ENCODE measurements at places on chromosomes 4 and X. TPM values are rescaled to one million over a fixed set of nuclear protein-coding genes. Genes with fewer than 3 reads are reported as not detected.
A peak's percentile ranks its signal among the peaks of the same experiment; 100 is the strongest.

- no peak for ATAC-seq
These were observed 58.9 kb upstream of the RAI2 start for GRCh38 chrX:17919896-17920446.

The ABCG2 gene
- total RNA-seq: 0.56 TPM

DNA sequence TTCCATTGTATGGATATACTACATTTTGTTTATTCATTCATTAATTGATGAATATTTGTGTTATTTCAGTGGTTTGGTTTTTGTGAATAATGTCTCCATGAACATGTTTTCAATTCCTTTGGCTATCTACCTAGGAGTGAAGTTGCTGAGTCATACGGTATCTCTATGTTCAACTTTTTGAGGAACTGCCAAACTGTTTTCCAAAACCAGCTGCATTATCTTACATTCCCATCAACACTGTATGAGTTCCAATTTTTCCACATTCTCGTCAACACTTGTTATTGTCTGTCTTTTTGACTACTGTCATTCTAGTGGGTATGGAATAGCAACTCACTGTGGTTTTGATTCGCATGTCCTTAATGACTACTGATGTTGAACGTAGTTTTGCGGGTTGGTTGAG lies 388.6 kb upstream of the MAGEB2 start:
- no peak for ATAC-seq

- ATAC-seq: no peak
These were observed 67.4 kb downstream of the STX18 start for GRCh38 chr4:4474476-4474875.

DNA sequence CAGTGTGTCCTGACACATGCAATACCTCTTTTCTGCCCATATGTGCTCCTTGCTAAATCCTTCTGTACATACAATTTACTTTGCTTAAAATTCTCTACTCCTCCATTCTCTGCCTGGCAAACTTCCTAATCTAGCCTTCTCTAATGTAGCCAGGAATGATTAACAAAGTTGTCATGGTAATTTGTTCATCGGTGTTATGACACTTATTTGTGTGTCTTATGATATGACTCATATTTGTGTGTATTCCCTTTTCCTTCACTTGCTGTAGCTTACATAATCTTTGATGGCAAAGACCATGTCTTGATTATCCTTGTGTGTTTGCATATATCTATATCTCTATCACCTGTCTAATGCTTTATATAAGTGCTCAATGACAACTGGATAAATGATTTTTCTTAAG lies 133.3 kb downstream of the COL25A1 start:
- no peak for ATAC-seq

The PDE6B gene
- 5.8 TPM for total RNA-seq

DNA sequence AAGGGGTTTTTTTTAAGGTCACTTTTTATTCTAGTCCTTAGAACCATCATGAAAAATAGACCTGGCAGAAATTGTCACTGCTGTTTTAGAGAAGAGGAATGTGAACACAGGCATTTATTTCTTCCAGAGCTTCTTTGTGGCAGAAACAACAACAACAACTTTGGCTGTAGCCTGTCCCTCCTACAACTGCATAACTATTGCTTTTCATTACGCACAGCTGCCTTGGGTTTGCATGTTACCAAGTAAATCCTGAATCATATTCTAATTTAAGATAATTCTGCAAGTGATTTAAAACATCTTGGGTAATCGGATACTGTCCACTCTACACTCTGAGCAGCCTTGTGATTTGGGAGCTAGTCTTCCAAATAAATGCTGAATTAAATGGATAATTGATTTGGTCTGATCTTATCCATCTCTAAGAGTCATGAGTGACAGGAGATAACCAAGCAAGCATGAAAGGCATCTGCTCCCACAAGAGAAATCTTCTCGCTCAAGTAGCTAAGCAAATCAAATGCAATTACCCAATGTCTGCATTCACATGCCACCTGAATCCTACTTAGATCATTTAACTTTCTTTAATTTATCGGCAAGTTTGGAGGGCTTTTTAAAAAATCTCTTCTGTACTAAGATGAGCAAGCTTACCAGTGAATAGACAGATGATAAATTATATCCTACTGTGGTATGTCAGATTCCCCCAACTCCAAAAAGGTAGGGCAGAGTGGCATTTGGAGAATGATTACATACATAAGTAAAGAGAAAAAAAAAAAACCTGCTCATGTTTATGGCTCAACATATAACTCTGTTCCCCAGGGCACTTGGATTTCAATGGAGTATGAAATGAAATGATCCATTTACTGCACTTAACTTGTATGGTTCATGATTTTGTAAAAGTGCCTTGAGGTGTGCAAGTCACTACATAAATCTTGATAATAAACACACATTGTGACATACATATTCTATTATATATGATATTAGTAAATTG lies 73.6 kb downstream of the EGF start:
- no peak for ATAC-seq

The XAGE1A gene
- not detected for total RNA-seq

GRCh38 chrX:55484948-55485347 lies 4.7 kb downstream of the USP51 start:
- no peak for ATAC-seq

The SOX3 gene
- not detected for total RNA-seq

DNA sequence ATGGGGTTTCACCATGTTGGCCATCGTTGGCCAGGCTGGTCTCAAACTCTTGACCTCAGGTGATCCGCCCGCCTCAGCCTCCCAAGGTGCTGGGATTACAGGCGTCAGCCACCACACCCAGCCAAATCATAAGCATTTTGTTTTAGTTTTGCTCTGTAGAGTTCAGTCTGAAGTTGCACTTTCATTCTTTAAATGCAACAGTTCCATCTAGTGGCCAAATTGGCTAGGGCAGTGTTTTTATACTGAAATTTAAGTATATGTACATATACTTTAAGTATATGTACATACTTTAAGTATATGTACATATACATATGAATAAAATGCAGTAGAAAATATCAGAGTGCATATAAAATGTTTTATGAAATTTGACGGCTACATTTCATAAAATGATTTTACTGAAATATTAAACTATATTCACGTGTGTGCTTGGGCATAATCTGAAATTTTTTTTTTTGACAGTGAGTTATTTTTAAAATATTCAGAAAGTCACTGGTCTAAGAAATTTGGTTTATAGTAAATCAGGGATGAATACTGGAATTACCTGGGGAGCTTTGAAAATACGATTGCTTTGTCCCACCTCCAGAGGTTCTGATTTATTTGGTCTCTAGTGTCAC lies 145.5 kb downstream of the NWD2 start:
- ATAC-seq: peak; percentile 34

- no peak for ATAC-seq
These were observed 116.6 kb downstream of the SHOX start for GRCh38 chrX:747176-747575.

DNA sequence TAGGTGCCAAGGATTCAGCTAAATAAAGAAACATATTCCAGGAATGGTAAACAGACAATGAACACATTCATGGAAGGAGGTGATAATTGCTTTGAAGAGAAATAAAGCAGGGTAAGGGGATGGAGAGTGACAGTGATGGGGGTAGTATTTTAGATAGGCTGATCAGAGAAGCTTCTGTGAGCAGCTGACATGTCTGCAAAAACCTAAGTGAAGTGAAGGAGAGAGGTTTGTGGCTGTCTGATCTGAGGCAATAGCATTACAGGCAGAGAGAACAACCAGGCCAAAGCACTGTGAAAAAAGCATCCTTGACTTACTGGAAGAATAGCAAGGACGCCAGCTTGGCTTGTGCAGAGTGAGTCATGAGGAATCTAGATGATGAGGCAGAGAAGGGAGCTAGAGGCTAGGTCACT lies 271.9 kb upstream of the GATB start:
- ATAC-seq: no peak

DNA sequence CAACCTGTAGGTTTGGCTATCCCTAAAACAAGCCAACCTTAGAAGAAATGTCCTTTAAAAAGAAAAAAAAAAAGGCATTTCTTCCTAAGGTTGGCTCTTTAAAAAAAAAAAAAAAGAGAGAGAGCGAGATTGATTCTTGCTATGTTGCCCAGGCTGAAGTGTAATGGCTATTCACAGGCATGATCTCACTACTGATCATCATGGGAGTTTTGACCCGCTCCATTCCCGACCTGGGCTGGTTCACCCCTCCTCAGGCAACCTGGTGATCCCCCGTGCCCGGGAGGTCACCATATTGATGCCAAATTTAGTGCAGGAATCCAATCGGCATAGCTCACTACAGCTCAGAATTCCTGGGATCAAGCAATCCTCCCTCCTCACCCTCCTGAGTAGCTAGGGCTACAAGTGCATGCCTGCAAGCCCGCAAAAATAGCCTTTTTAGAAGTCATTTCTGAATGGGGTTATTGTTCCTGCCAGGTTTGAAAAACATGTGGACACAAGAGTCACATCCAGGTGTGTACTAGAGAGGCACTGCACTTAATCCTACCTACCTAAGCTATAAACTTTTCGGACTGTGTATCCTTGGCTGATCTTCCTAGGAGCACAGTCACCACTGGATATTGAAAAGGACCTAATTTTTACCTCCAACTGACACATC lies 61.4 kb upstream of the ZCCHC13 start:
- no peak for ATAC-seq

DNA sequence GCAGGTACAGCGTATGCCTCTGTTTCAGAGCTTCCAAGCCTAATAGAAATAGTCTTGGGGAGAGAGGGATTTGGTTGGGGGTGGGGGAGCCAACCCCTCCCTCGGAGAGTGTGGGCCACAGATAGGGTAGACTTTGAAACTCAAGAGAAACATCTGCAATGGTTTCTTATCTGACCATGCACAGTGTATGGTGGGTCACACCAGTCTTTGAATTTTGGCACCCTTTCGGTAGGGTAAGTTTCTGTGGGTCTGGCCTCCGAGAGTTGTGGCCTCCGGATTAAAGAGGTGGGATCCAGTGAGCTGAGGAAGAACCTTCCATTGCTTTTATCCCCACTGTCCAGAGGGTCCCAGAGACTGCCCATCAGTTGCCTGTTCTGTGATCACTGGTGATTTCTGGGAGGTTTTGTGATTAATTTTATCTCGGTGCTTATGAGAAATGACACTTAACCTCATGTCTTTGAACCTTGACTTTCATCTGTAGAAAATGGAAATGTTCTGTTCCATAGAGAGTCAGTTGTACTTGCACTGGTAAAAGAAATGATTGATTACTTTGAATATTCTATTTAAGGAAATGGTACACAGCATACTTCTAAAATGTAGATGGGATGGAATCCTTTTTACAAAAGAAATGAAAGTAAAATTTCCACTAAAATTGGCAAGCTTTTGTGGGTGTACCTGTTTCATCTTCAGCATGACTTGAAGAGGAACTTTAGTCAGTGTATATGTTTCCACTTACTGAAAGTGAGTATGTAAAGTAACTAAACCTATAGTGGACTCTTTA lies 62.7 kb downstream of the TMEM131L start:
- ATAC-seq: peak; percentile 80

DNA sequence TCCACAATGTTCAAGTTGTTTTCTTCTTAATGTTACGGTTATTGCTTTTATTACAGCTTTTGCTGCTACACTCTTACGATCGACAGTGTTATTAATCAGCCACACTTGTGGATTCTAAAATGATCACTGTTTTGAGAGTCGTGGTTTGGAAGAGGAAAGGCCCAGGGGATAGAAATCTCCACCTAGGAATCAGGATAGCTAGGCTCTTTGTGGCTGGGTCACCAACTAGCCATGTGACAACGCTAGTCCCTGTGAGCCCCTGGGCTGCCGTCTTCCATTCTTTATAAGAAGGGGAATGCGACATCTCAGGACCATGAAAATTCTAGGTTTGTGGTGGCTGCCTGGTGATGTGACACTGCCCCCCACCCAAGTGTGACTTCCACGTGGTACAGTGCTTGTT lies 380 bp downstream of the SLC34A2 start:
- no peak for ATAC-seq

- ATAC-seq: no peak
These were observed 17.5 kb downstream of the DRP2 start for GRCh38 chrX:101237041-101237440.

DNA sequence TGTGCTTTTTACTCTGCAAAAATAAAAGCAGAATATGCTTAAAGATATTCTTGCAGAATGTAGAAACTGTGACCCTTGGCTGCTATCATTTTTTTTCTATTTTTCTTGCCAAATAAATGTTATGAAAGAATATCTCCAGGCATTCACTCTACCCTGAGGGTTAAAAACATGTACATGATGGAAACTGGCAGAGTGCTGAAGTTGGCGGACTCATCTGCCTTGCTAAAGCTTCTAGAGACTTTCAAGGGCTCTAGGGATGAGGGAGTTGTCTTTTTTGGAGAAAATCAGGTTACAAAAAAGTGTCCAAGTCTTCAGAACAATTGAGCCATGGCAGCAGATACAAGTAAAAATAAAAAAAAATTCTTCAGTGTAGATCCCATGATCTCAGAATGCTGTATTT lies 40.5 kb upstream of the NRK start:
- no peak for ATAC-seq

DNA sequence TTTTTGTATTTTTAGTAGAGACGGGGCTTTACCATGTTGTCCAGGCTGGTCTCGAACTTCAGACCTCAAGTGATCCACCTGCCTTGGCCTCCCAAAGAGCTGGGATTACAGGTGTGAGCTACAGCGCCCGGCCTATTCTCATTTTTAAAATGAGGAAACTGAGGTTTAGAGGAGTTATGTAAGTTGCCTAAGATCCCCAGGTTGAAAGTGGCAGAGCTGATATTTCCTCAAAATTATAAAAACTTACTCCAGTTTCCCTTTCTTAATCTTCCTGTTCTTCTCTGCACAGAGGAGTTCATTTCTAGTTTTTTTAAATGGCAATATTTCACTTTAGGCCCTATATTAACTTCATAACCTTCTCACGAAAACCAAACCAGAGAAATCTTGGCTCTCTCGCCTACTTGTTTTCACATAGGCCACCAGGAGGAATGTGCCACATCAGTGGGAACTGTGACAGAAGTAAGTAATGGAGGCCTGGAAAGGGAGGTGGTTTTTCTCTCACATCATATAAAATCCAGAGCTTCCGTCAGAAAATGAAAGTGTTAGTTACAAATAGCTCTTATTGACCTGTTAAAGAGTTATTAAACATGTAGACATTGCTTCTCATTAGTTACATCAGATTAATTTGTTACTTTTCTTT lies 16.1 kb upstream of the RS1 start:
- ATAC-seq: no peak

GRCh38 chrX:16838202-16839066 lies 31.7 kb downstream of the RBBP7 start:
- ATAC-seq: no peak

The HHIP gene
- total RNA-seq: not detected

GRCh38 chr4:78426972-78427371 lies 124.6 kb upstream of the ANXA3 start:
- ATAC-seq: no peak

DNA sequence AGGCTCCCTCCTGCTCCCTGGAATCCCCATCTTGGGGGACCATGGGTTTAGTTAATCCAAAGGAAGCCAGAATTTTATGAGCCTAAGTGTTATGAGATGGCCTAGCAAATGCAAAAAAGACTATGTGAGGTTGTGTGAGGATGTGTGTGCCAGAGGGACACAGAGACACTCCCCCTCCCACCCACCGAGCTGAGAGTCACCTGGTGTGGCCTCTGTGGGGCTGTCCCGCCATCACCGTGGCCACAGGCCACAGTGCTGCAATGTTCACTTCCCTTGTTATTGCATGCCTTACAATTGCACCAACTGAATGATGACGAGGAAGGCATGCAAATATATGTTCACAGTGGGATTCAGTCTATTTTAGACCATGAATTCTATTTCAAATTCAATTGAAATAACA lies 601 bp upstream of the FGFBP2 start:
- ATAC-seq: peak; percentile 90

The CYBB gene
- total RNA-seq: 0.24 TPM

GRCh38 chrX:88903989-88904718 lies 157.1 kb downstream of the CPXCR1 start:
- peak; percentile 67 for ATAC-seq
